ENCODE measurements at places on chromosomes 6 and 20. TPM values are rescaled to one million over a fixed set of nuclear protein-coding genes. Genes with fewer than 3 reads are reported as not detected.

DNA sequence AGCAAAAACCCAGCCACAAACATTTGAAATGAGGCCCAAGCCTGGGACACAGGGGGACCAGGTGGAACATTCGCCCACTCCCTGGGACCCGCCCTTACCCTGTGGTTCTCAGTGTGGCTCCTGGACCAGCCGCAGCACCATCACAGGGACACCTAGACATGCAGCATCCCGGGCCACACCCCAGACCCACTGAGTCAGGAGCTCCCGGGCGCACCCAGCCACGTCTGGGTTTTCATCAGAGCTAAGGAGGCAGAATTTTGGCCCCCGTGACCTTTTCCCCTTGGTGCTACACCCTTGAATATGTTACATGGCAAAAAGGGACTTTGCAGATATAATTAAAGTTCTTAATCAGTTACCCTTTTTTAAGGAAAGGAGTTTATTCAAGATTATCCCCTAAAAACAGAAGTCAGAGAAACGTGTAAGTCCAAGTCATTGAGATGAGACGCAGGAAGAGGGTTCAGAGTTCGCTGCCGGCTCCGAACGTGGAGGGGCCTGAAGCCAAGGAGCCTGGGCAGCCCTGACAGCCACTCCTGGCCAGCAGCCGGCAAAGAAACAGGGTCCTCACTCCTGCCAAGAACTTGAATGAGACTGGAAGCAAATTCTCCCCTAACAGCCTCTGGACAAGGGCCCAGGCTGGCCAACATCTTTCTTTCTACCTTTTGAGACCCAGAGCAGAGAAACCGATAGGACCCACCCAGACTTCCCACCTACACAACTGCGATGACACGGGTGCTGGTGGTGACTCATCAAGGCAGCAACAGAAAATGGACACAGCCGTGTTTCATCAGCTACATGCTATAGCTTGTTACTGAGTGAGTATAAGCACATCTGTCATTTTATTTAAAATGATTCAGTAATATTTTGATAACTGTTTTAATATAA is 25.3 kb downstream of the BFSP1 start:
- DNase-seq, result peak; percentile 24

DNA sequence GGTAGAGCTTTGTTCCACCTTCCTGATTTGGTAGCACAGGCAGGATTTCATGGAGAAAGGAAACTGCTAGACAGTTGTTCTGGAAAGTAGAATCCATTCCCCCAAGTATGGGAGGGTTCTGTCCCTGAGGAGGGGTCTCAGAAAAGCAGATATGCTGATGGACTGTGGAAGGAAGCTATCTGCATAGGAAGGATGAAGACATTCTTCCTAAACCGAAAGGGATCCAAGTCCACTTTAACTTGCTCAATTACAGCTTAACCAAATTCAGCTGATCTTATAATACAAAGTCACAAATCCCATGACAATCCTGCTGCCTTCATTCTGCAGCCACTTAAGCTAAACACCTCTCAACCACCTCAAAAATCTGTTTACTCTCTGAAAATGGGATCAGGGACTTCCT is 2.6 kb downstream of the MAN1A1 start:
- DNase-seq, result no peak

DNA sequence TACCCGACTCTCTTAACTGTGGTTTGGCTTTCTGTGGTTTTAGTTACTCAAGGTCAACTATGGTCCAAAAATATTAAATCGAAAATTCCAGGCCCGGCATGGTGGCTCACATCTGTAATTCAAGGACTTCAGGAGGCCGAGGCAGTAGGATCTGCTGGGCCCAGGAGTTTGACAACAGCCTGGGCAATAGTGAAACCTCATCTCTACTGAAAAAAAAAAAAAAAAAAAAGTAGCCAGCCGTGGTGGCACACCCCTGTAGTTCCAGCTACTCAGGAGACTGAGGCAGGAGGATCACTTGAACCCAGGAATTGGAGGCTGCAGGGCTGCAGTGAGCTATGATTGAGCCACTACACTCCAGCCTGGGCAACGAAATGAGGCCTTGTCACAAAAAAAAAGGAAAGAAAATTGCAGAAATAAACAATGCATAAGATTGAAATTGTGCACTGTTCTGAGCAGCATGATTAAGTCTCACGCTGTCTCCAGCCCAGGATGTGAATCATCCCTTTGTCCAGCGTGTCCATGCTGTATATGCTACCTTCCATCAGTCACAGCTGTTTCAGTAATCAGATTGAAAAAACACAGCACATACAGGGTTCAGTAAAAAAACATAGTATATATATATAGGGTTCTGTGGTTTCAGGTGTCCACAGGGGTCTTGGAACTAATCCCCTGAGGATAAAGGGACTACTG is 40.7 kb downstream of the RGS17 start:
- DNase-seq, result no peak

GRCh38 chr6:109192865-109193264 is 97.6 kb downstream of the CEP57L1 start:
- DNase-seq, result no peak

DNA sequence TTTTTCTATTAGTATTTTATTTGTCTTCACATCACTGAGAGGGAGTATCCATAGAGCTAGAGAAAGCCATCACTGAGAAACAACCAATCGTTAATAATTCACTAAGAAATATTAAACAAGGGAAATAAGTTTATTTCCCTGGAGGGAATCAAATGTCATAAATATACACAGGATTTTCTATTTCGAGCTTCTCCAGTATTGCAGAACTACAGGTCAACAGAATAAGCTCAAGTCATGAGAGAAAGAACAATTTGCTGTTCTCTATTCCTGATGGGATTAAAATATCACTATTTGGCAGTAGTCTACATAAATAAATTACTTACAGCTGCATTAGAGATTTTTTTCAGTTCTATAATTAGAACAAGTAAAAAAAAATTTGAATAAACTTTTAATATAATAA is 2.2 kb upstream of the FAM162B start:
- no peak for DNase-seq

- no peak for DNase-seq
Measured at GRCh38 chr6:122049341-122049740, 350.1 kb upstream of the HSF2 start.

DNA sequence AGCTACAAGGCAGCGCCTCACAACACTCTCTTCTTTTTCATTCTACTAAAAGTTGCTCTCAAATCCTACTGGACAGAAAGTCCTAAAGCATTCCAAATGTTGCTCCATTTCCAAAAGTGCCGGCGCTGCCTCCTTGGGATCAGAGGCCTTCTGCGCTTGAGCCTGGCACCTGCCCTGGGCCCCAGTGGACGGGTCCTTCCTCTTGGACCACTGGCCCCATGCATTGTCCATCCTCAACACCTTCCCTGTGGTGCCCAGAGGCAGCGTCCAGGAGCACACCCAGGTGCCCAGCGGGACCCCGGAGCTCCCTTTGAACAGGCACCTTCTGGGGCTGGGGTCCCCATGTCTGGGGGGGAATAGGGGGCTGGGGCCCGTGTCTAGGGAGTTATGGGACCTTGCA is 205.2 kb downstream of the ERMARD start:
- DNase-seq, result no peak

DNA sequence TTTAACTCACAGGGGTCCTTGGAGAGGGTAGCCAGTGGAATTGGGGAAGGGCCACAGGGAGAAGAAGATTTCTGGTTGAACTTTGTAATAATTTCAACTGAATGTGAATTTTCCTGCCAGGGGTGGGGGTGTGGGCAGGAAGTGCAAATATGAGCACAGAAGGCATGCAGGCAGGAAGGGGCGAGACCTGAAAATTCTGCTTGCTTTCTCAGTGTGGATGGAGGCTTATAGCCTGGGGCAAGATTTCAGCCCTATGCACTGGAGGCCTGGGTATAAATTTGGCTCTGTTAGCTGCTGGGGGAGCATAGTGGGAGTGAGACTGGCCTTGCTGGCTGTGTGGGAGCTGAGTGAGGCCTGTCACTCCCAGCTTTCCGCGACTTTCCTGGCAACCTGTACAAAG is 54.4 kb downstream of the PERP start:
- DNase-seq, result no peak

Gene PHACTR3
- total RNA-seq, result not detected

Gene WFDC12
- not detected for total RNA-seq

Gene PCIF1
- total RNA-seq, result 28.6 TPM

Gene EFCAB8
- total RNA-seq, result 0.37 TPM

All from activated T-helper 2 cell treated with anti-CD3 and anti-CD28 coated beads, Interferon-gamma antibody, Interleukin-2, Interleukin-4, amounts not matched to agents 10 μg/mL and 5 μg/mL and 100 μg/mL, durations not matched to agents 14 hours and 24 hours and 36 hours (primary cell).